ENCODE measurements at places on chromosomes 16 and 17.

DNA sequence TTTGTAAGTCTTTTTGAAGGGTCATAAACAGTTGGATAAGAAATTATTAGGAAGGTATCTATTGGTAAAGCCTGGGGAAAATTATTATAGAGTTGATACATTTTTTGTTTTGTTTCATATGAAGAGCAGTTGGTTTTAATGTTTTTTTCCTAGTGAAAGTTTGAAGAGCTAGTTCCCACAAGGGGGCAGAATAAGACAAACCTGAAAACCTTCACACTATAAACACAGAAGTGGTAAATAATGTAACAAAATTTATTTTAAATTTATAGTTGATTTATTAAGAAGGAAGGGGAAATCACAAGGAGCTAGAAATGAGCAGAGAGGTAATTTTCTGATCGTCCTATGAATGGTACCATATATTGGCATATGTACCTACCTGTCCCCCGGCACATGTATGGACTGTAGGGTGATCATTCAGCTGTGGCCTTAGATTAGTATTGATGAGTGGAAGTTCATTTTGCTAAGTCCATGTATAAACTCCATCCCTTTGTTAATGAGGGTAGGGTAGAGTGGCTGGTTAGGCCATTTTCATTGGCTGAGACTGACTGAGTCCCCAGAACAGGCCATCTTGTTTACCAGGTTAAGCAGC lies 116.3 kb downstream of the TANC2 start:
- peak; percentile 74 for DNase-seq

DNA sequence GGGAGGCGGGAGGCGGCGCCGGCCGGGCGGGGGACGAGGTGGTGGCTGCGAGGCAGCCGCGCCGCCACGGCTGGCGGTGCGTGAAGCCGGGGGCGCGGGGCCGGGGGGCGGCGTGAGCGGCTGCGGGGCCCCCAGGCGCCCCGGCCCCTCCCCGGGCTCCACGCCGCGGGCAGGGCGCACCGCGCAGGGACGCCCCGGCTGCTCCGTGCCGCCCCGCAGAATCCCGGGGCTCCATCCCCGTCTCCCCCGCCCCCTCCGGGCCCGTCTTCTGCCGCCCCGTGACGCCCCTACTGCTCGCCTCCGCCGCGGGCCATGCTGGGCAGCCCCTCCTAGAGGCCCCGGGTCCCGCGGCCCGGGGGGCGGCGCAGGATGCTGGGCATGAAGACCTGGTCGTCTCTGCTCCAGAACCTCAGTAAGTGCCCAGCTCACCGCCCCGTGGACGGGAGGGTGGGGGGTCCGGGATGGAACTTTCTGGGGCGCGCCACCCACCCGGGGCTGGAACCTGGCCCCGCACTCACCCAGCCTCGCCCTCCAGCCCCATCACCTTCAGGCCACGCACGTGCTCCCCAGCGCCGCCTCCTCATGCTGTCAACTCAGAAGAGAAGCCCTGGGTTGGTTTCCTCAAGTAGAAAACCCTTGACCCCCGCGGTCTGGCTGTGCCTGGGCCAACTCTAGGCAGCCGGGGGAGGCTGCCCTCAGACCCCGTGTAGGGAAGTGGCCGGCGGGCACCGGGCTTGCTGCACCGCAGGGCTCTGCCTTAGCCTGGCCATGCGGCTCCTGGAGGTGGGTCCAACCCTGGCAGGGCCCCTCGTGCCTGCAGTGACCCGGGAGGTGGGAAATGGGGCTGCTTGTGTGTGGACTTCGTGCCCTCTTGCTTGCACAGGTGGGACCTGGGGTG lies 150.2 kb upstream of the GSE1 start:
- DNase-seq, result no peak

GRCh38 chr16:72962347-72962746 lies 85.6 kb downstream of the ZFHX3 start:
- DNase-seq, result no peak

DNA sequence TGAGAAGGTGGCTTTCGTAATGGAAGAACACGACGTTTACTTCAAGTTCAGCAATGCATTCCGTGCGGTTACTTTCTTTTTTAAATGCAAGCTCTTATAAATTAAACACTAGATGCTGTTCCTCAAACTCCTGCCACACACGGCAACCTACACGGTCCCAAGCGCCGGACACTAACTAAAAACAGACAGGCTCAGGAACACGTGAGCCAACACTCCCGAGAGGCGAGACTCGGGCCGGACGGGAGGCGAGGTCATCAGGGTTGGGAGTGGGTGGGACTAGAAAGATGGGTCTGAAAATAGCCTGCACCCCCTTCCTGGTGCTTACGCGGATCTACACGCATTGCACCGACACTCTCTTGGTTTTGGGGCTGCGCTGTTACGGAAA lies 6.4 kb downstream of the CLCN7 start:
- no peak for DNase-seq

DNA sequence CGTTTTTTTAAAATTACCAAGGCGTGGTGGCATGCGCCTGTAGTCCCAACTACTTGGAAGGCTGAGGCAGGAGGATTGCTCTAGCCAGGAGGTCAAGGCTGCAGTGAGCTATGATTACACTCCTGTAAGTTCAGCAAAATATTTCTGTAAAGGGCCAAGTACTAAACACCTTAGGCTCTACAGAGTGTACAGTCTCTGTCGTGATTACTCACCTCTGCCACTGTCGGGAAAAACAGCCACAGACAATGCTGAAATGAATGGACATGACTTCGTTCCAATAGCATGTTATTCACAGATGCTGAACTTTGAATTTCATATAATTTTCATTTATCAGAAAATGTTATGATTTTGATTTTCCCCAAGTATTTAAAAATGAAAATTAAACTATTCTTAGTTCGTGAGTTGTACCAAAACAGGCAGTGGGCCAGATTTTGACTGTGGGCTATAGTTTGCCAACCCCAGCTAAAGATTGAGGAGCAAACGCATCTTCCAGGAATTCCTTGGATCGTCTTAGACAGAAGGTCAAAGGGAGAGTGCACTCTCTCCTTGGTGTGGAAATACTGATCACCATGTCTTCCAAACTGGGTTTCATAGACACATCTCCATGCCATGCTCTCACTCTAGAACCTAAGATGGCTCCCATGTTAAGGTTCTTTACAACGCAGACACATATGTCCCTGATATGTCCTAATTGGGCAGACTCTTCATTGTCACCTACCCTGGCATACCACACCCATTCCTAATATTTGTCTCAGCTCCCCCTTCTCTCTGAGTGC lies 89.5 kb downstream of the MARF1 start:
- DNase-seq, result peak; percentile 21

- DNase-seq, result peak; percentile 17
Observed at GRCh38 chr16:72244853-72245252, 72.9 kb upstream of the PMFBP1 start.

- DNase-seq, result no peak
Observed at GRCh38 chr17:60916043-60916442, 238.4 kb downstream of the BCAS3 start.

DNA sequence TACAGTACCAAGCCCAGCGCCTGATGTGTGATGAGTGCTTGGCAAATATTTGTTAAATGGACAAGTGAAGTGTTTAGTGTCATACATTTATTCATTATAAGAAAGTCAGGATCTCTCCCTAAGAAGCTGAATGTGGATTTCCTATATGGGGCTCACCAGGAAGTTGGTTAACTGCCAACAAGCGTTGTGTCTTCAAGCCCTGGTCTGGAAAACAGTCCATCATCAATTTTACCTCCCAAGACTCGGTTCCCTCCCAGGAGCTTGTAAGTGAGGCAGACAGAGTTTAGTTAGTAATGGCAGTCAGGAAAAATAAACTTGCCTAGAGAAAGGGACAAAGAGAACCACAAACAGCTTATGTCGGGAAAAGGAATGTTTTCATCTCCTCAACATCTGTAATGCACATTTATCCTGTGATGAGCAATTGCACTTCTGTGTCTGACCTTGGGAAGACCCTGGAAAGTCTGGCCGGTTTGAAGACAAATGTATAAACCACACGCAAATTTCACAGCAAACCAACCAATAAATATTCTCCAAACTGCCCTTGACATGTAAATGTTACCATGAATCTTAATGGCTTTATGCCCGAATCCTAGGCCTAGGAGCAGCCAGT lies 28.3 kb downstream of the C16orf95 start:
- DNase-seq, result peak; percentile 73

- DNase-seq, result peak; percentile 6
Observed at GRCh38 chr17:67082107-67082506, 37.8 kb downstream of the CACNG1 start.

DNA sequence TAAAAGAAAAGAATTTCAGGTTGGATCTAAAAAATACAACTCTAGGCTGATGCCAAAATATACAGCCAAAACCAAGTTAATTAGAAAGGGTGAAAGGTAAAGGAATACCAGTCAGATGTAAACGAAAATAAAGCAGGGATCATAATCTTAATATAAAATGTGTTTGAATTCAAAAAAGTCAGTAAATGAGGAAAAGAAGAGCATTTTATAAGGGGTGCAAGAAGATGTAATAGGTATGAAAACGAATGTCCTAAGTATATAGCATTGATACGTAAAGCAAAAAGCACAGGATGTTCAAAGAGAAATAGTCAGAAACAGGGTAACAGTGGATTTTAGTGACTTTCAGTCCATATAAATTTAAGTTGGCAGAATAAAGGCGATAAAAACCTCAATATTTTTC lies 2.5 kb downstream of the OR3A1 start:
- no peak for DNase-seq

- DNase-seq, result peak; percentile 72
Observed at GRCh38 chr17:81018044-81018802, 16.7 kb upstream of the BAIAP2 start.

DNA sequence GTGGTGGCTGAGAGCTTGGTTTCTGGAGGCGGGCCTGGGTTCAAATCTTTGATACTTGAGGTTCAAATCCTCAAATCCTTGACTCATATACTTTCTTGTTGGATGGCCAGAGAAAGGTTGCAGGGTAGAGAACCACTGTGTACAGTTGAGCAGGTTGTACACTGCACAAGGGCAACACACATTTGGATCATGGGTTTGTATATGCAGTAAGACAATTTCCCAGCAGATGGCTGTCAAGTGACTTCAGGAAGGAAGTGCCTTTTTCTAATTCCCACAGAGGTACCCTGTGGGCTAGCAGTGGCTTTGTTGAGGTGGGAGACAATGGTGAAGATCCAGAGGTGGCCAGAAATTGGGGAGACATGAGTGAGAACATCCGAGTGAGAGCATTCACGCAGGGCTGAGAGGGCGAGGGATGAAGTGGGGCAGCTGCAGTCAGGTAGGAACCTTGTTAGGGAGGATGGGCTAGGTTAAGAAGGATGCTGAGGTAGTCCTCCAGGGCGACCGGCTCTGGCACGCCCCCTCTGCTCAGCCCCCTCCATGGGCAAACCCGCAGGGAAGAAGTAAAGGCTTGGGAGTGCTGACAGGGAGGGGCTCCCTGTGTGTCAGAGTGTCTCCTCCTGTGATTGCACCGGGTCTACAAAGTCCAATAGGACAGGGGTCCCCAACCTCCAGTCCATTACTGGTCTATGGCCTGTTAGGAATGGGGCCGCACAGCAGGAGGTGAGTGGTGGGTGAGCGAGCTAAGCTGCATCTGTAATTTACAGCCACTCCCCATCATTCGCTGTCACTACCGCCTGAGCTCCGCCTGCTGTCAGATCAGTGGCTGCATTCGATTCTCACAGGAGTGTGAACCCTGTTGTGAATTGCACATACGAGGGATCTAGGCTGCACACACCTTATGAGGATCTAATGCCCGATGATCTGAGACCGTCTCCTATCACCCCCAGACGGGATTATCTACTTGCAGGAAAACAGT lies 2.7 kb downstream of the C16orf89 start:
- DNase-seq, result no peak

Measured in choroid plexus epithelial cell (primary cell).